HuH-7 (cell line): ENCODE measurements at places on chromosomes 6 and 20.

GRCh38 chr6:7633361-7633760 lies 43.4 kb downstream of the SNRNP48 start:
- DNase-seq, result no peak

GRCh38 chr6:130676077-130676772 lies 151.0 kb upstream of the SMLR1 start:
- DNase-seq, result no peak

DNA sequence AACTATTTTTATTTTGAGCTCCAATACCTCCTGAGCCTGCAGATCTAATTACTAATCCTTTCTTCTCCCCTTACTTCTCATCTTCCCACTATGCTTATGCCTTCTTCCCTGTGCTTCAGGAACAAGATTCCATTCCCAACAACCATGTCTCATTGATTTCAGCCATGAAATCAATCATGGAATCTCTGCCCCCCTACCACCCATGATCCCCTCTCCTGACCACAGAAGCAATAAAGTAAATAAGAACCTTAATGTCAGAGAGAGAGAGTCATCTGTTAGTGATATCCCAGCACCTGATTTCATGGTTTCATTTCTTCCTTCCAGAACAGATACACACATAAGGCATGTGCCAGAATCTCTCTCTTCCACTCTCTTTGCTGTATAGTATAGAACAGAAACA lies 339.7 kb upstream of the KCNQ5 start:
- DNase-seq, result no peak

GRCh38 chr20:62906209-62906608 lies 20.1 kb downstream of the DIDO1 start:
- DNase-seq, result no peak
